ENCODE measurements at places on chromosomes 16 and 17.

- no peak for DNase-seq
These were observed 66.2 kb downstream of the IQCK start for GRCh38 chr16:19784183-19784736.

DNA sequence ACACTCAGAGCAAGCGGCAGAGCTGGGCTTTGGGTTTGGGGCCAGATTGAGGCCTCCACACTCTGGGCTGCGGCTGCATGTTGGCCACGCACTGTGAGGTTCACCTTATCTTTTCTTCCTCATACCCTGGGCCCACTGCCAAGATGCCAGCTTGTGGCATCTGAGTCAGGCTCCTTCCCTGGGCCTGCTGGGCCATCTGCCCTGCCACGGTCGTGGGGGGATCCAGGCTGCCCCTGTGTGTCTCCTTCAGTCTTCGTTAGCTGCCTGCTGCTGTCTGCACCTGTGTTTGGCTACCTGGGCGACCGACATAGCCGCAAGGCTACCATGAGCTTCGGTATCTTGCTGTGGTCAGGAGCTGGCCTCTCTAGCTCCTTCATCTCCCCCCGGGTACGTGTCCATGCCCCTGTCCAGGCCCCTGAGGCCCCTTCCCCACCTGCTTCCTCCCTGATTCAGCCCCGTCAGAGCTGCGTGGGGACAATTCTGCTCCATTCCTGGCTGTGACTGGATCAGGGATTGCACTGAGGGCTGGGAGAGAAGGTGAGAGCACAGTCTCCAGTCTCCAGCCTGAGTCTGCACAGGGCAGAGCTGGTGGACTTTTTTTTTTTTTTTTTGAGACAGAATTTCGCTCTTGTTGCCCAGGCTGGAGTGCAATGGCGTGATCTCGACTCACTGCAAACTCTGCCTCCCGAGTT lies 11.2 kb downstream of the SPNS3 start:
- no peak for DNase-seq

DNA sequence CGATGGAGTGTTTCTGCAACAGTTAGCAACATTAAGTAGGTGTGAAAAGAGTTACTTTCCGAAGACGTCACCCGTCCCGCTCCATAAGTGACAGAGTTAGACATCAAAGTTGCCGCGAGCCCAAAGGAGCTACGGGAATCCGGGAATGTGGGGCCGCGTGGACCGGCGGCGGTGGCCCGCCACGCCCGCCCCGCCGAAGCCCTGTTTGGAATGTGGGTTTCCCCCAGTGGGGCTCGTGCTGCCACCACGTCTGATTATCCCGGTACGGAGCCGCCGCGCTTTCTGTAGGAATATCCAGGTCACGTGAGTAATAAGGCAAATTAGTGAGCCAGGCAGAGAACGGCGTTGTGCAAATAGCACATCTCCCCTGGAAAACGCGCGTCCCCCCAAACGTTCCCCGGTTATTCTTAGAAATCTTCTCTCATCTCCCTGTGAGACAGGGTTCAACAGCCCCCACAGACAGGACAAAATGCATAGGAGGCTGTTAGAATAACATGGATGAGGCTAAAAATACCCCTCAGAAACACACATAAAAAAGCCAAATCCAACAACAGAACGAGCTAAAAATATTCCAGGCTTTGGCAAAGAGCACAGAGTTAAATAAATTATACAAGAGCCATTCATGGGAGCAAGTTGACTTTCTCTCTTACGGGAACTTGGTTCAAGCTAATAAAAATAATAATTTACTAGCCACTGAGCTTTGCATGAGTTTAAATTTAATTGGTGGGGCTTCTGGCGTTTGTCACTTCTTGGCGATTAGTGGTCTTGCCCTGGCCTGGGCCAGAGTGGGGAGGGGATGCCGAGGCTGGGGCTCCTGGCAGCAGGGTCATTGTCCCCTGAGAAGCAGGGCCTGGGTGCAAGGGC lies 8.6 kb downstream of the BAHCC1 start:
- DNase-seq, result no peak

- peak; percentile 92 for DNase-seq
These were observed 24.3 kb upstream of the ZNF750 start for GRCh38 chr17:82863941-82864712.

DNA sequence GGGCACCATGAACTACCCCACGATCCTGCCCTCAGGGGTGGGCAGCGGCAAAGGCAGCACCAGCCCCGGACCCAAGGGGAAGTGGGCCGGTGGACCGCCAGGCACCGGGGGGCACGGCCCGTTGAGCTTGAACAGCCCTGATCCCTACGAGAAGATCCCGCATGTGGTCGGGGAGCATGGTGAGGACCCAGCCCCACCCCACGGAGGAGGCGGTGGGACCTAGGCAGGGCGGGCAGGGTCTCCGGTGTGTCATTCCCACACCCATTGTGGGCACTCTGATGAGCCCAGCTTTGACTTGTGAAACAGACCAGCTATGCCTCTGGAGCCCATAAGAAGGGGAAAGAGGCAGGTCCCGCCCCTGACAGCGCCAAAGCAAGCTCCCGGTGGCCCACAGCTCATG lies 22.8 kb downstream of the TPSG1 start:
- DNase-seq, result no peak

- DNase-seq, result no peak
These were observed 23.7 kb downstream of the ALOX15 start for GRCh38 chr17:4617590-4618351.

GRCh38 chr16:52586159-52586558 lies 39.2 kb upstream of the TOX3 start:
- no peak for DNase-seq

- no peak for DNase-seq
These were observed 54.7 kb downstream of the TNRC6A start for GRCh38 chr16:24784121-24784520.

GRCh38 chr16:22699356-22699755 lies 114.6 kb upstream of the HS3ST2 start:
- DNase-seq, result no peak

- DNase-seq, result no peak
These were observed 45.4 kb downstream of the PRSS54 start for GRCh38 chr16:58249388-58249779.

DNA sequence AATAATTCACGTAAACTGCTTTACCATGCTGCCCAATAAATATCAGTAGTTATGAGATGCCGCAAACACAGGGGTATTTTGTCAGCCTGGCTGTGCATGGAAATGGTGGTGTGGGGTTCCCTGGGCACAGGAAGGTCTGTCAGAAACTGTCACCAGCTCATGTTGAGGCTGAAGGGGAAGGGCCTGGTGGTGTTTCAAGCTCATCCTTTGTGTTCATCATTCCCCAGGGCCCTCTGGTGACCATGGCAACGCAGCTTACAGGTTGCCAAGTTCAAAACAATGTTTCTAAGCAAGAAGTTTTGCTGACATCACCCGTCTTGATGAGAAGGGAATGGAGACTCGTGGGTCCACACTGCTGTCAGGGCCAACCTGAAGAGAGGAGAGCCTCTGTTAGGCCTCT lies 348.9 kb upstream of the C16orf82 start:
- DNase-seq, result no peak

DNA sequence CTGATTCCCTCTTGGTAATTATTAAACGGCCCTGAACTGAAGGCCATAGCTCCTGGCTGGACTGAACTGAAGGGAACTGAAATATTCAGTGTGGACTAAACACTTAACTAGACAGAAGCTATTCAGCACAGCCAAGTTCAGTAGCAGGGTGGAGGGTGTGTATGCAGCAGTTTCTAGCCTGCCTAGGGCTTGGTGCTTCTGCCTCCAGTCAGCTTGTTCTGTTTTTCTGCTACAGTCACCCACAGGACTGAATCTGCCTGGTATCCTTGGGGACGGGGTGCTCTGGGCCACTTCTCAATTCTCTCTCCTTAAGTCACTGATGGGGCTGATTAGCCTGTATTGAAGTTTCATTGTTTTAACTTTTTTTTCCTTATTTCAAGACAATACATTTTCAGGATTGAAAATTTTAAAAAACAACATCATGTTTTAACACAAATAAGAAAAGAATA lies 77.1 kb downstream of the WWP2 start:
- no peak for DNase-seq

DNA sequence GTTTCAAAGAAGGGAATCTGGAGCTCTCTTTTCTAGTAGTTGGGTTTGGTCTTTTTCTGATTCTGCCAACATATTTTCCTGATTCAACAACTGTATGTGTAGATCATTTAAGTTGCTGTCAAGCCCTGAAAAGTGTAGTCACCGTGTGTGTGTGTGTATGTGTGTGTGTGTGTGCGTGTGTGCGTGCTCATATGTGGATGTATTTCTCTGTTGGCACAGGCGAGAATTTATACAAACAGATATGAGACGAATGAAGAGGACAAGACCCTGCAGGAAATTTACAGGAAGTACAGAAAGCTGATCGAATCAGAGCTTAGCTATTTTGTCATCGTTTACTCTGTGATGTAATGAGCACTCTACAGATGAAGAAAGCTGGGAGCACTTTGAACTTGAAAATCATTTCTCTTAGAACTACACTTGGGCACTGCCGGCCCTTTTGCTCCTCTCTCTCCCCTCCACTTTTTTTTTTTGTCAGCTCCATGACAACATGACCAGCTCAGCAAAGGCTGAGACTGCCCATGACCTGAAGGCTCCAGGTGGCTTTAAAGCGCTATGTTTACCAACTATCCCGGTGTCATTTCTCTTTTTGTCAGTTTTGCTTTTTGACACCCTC lies 11.2 kb downstream of the FBXO39 start:
- no peak for DNase-seq

DNA sequence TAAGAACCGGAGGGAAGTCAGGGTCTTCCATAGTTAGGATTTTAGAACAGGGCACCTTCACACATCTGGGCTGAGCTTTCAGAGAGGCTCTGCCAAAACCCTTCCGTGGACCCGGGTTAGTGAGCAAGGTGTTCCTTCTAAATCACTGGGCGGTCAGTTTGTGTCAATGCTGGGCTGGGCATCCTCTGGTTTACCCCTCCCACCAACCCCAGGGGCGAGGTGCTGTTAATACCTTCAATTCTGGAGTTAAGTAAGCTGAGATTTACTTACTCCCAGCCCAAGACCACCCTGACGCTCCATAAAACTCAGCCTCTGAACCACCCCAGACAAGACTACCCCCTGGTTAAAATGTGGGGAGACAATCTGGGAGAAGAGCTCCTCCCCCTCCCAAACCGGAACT lies 1.0 kb downstream of the TMEM92 start:
- DNase-seq, result no peak

DNA sequence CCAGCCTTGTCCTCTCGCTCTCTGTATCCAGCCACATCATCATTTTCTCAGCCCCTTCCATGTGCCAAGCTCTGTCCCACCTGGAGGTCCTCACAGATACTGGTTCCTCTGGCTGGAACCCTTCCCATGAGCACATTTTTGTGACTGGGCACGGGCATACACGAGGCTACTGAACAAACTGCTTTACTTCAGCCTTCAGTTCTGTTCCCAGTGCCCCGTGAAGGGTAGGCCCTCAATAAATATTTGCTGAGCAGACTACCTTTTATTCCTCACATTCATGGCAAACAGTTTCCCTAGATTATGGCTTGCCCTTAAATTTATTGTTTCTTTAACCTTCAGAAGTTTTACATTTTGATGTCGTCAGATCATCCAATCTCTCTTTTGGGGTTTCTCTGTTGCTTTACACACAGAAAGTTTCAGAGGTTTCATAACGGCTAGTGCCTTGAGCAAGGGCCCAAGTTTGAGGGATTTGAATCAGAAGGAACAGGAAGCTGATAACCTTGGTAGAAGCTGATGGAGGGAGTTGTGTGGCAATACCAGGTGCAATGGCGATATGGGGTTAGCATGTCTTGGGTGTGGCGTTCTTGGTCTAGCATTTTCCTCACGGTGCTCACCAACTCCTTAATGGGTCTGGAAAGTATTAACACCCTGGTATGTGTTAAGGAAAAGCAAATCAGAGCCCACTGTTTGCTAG lies 27.8 kb downstream of the TMEM92 start:
- DNase-seq, result no peak

- peak; percentile 90 for DNase-seq
These were observed 24.8 kb downstream of the MYO18A start for GRCh38 chr17:29155227-29155965.

GRCh38 chr17:9175700-9176467 lies 154.6 kb downstream of the NTN1 start:
- DNase-seq, result no peak

Data from ELR (cell line).